ENCODE measurements at places on chromosomes 3 and 15. TPM values are rescaled to one million over a fixed set of nuclear protein-coding genes. Genes with fewer than 3 reads are reported as not detected.
A peak's percentile ranks its signal among the peaks of the same experiment; 100 is the strongest.

DNA sequence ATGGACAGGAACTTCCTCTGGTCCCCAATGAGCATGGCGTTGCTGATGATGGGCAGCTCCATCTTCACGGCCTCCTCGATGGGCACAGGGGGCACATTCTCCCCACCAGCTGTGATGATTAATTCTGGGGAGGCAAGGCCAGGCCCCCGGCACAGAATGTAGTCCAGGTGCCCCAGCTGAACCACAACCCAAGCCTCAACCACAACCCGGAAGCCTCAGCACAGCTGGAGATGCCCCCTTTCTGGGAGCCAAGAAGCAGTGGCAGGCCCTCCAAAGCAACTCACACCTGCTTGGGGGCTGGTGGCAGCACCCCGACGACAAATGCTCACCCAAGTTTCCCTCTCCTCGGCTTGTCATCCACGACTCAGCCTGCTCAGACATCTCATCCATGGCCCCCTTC is 25.2 kb downstream of the IDH3A start:
- no peak for DNase-seq

Gene TIPIN
- total RNA-seq, result 3.3 TPM

- no peak for DNase-seq
These were observed 58.9 kb downstream of the LRRFIP2 start for GRCh38 chr3:37115446-37115845.

- peak; percentile 42 for DNase-seq
These were observed 55.2 kb downstream of the PGPEP1L start for GRCh38 chr15:98952381-98952803.

DNA sequence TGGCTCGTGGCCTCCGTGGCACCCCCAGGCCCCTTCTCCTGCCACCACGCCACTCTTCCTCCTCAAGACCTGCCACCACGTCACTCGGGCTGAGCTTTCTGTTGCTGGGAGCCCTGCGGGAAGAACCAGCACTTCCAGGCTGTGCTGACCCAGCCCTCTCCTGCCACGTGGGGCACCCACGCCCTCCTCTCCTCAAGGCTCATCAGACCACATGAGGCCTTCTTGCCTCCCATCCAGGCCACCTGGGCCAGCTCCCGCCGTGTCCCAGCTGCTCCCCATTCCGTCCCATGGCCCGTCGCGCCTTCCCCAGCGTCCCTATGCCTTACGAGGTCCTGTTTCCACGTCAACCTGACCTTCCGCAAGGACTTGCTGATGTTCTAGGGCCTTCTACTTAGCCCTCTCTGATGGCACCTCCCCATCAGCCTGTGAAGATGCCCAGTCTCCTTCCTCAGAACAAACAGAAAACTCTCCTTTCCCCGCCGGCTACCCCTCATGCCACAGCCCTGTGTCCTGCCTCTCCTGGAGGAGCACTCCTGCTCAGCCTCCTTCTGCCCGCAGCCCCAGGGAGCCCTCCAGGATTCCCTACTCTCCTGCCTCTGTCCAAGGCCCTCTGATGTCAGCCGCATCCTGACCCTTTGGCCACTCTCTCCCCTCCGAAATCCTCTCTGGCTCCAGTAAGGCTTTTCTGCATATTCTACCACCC is 71.1 kb upstream of the BLM start:
- peak; percentile 50 for DNase-seq

Gene ATG7
- 17.5 TPM for total RNA-seq

DNA sequence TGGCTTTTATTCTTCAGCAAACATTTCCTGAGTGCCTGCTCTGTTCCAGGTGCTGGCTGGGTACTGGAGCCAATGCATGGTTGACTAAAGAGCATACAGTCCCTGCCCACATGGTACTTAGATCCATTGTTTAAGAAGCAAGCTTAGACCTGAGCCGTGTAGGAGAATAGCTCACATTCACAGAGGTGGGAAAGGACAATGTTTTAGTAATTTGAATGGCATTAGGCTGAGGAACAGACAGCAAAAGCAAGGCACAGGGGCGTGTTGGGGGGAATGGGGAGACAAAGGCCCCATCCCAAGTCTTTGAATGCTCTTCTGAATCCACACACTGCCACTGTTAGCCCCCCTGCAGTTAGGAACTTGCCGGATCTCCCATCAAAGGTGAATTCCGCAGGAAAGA is 388.2 kb upstream of the RGMA start:
- DNase-seq, result no peak

DNA sequence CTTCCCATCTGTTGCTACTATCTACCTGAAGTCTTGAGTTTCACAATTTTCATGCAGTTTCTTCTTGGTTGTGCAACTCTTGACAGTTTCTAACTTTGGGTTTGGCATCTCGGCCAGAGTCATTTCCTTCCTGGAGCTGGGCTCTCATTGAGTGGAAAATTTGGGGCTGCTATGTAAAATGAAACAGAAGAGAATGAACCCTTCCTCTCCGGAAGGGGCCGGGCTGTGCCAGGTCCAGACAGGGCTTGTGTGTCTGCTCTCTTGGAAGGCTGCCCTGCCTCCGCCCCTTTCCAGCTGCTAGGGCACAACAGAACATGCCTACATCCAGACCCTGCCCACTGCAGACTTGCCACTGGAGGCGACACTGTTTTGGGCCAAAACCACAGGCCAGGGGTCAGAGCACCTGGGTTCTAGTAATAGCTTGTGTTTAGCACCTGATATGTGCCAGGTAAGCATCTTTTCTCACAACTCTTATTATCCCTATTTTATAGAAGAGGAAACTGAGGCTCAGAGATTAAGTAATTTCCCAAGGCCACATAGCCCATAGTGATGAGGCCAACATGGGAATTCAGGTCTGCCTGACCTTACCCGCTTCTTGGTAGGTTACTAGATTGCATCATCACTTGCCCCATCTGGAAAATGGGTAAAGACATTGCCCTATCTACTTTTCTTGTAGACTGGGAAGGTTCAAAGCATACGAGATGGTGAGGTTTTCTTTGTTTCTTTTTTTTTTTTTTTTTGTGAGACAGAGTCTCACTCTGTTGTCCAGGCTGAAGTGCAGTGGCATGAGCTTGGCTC is 25.0 kb downstream of the IRAK2 start:
- peak; percentile 55 for DNase-seq

- no peak for DNase-seq
These were observed 164.1 kb upstream of the SLC2A2 start for GRCh38 chr3:171190668-171191067.

- peak; percentile 41 for DNase-seq
These were observed 59.3 kb downstream of the CYP11A1 start for GRCh38 chr15:74307827-74308811.

DNA sequence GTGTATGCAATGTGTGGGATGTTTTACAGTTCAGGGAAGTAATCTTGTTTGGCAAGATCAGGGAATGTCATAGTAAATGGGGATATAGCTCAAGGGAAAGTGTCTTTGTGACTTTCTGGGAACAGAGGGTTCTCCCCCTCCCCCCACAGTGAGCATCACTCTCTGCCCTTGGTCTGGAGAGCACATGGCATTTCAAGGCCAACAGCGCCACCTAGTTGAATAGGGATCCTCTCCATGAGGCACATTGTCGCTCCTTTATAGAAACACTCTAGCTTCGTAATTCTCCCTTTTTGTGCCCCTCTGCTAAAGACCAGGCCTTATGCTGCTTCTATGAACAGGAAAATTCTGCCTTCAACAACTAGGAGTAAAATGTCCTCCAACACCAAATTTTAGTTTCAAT is 37.1 kb upstream of the ARNT2 start:
- no peak for DNase-seq

Gene ADGRG7
- not detected for total RNA-seq

- DNase-seq, result no peak
These were observed 383 bp upstream of the EFCC1 start for GRCh38 chr3:129000742-129001100.

DNA sequence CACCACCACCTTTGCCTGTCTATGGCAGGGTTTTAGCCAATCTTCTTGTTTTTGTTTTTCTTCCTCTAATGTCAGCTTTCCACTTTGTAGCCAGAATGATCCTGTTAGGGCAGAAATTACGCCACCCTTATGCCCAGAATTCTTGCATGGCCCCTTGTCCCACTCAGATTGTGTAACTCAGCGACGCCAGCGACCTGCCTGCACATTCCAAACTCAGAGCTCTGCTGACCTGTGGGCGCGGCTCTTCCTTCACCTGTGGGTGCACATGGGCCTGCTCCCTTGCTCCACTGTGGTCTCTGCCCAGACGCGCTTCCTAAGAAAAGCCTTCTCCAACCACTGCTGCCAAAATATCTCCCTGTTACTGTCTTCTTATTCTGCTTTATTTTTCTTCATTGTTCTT is 45.0 kb downstream of the MED12L start:
- no peak for DNase-seq

DNA sequence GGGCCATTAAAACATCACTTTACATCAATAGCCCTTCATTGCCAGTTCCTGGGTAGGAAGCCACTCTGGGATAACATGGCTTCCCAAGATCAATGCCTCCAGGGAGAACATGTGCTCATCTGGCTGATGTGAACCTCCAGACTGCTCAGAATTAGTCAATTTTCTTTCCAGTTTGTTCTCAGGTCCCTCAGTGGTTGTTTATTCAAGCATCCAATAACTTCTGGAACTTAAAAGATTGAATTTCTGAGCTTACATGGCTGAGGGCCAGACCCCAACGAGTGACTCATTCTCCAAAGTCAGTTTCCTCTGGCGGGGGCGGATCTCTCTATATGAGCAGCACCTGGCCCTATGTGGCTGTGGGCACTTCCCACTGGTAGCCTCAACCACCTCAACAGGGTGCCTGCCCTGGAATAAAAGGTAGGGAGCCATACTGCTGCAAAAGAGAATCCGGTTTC is 34.0 kb downstream of the LYZL4 start:
- no peak for DNase-seq

- DNase-seq, result no peak
These were observed 47.3 kb downstream of the ATP8B4 start for GRCh38 chr15:50071551-50072258.

GRCh38 chr3:104206925-104207324 is 1159.8 kb upstream of the ALCAM start:
- DNase-seq, result peak; percentile 10

Gene ECT2
- 0.74 TPM for total RNA-seq

Gene ACVR2B
- total RNA-seq, result 5.9 TPM

- no peak for DNase-seq
These were observed 106.0 kb upstream of the LINGO1 start for GRCh38 chr15:77738441-77739302.

- DNase-seq, result no peak
These were observed 168.3 kb upstream of the ADAMTS9 start for GRCh38 chr3:64856106-64856505.

Gene ATP2B2
- total RNA-seq, result 0.18 TPM

DNA sequence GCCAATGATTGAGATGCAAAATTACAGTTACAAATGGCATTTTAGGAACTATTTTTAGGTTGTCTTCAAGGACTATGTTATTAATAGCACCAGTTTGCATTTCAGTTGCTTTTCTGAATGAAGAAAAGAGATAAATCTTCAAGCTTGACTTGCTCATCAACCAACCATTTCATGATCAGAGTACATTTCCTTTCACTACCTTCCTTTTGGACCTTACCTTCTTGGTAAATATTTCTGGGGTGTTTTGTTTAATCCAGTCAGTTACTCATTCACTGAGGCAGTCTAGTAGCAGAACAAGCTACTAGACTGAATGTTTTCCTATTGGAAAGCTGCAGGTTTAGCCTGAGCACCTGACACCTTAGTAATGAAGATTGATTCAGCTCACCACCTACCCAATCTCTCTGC is 8.2 kb downstream of the SLC27A2 start:
- no peak for DNase-seq

DNA sequence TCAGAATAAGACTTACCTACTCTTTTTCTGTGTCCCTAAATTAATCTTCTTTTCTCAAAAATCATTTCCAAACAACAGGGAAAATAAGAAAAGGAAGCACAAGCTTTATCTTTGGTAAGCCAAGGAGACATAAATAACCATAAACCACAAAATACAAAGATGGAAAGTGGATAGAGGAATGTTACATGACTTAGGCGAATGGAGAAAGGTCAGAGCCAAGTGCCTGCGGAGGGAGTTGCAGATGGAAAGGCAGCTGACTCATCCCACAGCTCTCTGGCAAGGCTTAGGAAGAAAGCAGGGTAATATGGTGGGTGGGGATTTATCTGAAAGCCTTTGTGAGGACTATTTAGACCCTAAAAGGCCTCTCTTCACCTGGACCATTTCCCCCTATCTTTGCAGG is 72.8 kb downstream of the GALK2 start:
- DNase-seq, result no peak

GRCh38 chr15:81516461-81516860 is 142.4 kb upstream of the TMC3 start:
- DNase-seq, result no peak

Gene CILP
- total RNA-seq, result 5.4 TPM

DNA sequence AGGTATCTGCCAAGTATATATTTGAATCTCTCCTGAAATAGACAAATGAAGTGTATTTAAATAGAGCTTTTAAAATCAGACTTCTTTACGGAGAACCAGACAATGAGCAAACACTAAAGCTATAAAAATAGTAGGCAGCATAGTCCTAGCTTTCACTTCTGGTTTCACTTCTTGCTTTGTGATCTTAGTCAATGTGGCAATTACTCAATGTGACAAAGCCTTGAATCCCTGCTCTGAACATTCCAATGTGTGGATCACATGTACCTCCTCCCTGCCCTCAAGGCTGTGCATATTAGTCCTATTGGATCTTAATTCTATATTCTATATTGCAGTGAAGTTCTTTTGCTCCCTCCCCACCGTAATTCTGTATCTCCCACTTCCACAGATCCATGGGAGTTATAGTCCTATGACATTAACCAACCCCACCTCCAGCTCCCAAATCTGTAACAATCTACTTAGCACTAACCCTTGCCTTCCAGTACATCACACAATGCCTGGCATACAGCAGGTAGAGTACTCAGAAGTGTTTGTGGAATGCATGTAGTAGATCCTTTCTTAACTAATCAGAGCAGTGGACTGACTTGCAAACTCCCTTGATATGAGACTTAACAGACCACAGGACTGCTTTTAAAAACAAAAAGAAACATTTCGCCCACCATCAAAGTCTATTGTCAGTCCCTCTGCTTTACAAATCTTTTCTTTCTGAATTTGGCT is 24.3 kb upstream of the CP start:
- DNase-seq, result no peak

DNA sequence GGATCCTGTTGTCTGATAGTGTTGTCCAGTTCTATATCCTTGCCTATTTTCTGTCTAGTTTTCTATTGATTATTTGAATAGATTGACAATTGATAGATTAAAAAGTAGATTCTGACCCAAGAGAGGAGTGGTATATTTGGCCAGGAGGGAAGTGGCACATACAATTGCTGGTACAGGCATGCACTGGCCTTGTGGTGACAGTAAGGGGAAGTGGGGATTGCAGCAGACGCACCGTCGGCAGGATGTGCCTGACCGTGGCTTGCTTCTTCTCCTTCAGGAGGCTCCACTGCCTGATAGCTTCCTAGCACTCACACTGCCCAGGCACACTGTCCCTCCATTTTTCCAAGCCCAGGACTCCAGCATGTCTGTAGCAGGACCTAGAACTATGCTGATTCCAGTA is 10.5 kb downstream of the GABRG3 start:
- DNase-seq, result no peak
